Fibroblast of skin of scalp (primary cell): ENCODE measurements at places on chromosomes 2 and 18.

DNA sequence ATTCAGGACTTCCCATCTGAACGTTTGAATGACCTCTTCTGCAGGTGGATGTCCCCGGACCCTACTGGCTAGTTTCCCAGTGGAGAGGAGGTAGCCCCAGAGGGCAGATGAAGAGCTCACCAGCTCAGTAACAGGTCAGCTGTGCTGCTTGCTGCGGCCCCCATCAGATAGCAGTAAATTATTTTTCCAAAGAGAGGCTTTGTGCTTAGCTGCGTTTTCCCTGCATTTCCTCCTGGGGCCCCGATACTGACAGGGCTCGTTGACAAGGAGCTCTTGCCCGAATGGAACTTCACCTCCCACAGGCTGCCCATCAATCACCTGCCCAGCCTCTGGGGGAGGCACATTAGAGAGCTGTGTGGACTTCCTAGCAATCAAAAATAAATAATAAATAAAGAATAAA, 185.8 kb downstream of the DOK6 start:
- DNase-seq: no peak

DNA sequence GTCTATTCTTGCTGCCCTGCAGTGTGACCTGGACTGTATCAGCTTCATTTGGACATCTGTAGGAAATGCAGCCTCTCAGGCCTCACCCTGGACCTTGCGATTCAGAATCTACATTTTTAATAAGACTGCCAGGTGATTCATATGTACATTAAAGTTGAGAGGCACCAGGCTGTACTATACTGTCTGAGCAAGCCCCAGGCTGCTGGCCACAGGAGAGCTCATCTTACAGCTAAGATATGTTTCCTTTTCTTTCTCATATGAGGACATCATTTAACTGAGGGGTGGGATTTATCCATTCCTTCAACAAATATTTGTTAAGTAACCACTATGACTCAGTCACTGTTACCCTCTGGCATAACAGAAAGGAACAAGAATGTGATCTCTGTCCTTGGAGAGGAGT, 78.2 kb upstream of the GCFC2 start:
- DNase-seq: peak; percentile 0

- DNase-seq: no peak
Observed at GRCh38 chr2:158507679-158508078, 50.9 kb downstream of the PKP4 start.

DNA sequence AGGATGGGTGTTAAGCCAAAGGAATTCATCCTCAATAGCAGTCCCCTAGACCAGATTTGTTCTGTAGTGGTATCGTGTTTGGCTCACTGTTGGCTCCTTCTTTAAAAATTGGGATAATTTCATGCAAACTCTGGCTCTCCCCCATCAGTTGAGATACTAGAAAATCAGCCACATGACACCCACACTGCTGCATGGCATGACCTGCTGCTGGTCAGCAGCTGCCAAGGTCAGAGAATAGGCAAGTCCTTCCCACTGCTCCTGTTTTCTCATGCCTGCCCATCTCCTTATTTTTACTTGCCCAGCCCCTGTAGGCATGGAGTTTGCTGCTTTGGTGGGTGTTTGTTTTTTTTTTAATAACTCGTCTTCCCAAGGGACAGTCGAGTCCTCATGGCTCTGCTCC, 1.0 kb upstream of the SNRNP200 start:
- no peak for DNase-seq

GRCh38 chr2:120289221-120289906, 36.7 kb downstream of the RALB start:
- DNase-seq: no peak

DNA sequence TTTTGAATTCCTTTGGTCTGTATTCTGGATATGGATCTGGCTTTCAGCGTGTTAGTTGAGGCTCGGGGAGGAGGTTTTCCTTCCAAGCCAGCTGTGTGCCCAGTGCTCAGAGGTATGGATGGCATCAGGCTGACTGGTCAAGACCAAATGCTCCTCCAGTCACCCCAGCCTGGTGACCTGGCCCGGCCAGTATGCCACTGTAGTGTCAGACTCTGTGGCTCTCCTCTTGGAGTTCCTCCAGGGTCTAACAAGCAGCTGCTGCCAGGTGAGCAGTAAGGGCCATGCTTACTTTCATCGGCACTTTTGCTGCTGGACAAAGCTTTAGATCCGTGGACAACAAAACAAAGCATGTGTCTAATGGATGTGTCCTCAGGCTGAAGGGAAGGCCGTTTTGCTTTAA, 44.1 kb downstream of the CABLES1 start:
- no peak for DNase-seq

DNA sequence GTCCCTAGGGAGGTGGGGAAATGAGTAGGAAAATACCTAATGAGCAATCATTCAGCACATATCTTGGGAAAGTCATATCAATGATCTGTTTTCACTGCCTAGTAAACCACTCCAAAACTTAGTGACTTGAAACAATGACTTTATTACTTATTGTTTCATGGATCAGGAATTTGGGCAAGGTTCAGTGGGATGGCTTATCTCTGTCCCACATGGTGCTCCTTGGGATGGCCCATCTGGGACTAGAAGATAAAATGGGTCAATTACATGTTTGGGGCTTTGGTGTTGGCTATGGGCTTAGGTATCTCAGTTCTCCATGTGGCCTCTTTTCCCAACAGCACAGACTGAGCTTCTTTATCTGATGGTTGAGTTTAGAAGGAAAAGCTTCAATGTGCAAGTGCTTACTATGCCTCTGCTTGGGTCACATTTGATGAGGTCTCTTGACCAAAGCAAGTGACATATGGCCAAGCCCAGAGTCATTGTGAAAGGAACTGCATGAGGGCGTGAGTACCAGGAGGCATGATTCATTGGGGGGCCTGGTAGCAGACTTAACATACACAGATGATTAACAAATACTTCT, 218.1 kb upstream of the TNP1 start:
- DNase-seq: peak; percentile 31

DNA sequence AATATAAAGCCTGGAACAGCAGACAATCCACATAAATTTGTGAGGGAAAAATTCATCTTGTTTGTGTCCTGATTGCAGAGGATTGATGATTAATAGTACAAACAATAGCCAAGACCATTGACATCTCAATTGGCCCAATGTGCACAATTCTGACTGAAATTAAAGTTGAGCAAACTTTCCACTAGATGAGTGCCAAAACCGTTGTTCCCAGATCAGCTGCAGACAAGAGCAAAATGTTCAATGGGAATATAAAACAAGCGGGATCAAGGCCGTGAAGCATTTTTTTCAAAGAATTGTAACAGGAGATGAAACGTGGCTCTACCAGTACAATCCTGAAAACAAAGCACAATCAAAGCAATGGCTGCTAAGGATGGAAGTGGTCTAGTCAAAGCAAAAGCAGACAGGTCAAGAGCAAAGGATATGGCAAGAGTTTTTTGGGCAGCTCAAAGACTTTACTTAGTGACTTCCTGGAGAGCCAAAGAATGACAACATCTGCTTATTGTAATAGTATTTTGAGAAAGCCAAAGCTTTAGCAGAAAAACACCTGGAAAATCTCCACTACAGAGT, 55.9 kb upstream of the KIF5C start:
- no peak for DNase-seq

DNA sequence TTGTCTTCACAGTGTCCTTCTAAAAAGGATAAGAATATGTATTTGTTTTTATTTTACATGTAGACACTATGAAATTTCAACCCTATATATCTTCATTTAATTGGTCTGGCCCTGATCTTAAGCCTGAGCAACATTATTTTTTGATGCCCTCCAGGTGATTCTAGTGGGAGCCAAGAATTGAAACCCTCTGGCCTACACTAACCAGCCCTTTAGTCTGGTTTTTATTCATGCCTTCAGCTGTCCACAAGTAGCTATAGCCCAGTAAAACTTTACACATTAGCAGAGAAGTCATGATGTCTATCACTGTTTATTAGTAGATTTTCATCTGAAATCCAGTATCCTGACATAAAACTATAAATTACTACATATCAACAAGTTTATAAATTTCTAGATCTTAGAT, 52.7 kb upstream of the UBXN4 start:
- DNase-seq: no peak

DNA sequence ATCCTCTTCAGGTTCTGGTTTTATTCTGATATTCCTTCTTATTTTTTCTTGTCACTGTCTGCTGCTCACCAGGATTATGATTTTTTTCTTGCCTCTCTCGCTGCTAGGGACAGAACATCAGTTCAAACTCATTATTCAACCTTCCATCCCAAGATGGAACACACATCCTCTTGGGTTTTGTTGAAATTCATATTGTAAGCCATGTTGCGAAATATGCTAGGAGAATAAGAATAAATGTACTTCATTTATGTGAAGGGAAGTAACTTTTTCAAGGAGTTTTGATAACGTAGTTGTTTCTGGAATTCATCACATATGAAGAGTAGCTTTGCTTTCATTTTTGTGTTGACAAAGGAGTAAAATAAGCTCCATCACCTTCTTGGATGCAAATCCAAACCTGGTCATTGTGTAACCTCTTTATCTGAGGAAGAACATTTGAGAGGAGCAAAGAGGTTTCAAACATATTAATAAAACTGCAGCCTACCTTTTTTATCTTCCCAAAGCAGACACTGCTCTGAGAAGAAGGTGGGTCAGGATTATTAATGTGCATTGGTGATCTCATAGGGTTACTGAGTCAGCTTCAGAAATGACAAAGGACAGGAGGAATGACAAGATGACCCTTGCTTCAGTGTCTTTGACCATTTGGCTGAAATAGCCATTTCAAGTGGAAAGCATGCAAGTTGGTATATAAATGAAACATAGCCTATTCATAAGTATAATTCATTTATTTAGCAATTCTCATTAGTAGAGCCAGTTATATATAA, 280.0 kb downstream of the GULP1 start:
- DNase-seq: no peak

GRCh38 chr2:33146102-33146501, 199.3 kb downstream of the LTBP1 start:
- peak; percentile 74 for DNase-seq

DNA sequence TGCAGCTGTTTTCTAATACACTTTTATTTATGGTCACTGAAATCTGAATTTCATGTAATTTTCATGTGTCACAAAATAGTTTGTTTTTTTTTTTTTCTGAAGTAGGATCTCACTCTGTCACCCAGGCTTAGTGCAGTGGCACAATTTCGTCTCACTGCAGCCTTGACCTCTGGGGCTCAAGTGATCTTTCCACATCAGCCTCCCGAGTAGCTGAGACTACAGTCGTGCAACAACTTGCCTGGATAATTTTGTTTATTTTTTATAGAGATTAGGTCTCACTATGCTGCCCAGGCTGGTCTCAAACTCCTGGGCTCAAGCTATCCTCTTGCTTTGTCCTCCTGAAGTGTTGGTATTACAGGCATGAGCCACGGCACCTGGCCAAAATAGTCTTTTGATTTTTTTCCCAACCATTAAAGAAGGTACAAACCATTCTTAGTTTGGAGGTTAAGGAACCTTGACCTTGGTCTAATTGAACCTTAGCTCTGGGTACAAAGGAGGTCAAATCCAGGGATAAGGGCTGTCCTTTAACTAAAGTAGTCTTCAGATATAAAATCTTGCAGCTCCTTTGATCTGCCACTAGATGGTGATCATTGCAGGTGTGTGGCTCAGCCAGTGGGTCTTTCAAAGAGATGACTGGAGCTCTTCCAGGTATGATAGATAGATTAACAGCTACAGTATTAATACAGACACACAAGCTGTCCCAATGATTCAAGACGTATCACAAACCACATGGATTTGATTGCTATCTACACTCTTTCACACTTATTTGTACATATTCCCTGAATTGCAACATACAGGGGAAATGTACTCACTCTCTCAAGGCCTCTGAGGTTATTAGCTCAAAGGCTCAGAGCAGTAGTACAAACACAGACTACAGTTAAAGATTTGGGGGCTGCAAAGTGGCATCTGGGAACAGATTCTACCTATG, 4.7 kb upstream of the KRCC1 start:
- DNase-seq: peak; percentile 33

DNA sequence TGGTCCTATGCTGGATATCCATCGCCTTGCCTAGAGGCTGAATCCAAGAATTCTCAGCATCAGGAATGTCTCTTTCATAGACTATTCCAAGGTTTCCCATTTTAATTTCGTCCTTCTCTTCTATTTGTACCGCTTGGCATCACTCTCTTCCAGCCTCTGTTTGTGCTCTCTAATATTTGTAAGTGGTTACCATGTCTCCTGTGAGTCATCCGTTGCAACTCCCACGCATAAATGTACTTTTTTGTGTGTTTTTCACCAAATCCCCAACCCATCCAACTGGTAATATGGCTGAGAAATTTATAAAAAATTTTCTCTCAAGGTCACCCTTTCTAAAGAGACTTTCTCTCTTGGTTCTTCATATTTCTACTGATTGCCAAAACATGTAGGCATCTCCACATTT, 21.8 kb downstream of the COLEC12 start:
- peak; percentile 59 for DNase-seq
